Fibroblast of the aortic adventitia (primary cell): ENCODE measurements at places on chromosomes 12 and 14.

DNA sequence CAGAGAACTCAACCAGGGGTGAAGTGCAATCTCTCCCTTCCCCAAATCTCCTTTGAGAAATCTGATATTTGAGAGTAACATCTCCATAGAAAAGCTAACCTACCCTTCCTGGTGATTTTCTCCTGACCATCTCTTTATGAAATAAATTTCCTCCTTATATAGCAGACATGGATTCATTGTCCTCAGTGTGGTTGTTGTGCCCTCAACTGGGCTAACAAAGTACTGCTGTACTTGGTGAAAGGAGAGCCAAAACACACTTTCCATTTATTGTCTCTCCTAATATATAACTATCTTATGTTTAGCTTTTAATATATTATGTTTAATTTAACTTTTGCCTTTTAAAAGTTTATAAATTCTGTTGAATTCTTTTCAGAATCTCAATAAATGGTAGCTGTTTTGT, 65.1 kb upstream of the SLCO1B1 start:
- DNase-seq, result peak; percentile 9

DNA sequence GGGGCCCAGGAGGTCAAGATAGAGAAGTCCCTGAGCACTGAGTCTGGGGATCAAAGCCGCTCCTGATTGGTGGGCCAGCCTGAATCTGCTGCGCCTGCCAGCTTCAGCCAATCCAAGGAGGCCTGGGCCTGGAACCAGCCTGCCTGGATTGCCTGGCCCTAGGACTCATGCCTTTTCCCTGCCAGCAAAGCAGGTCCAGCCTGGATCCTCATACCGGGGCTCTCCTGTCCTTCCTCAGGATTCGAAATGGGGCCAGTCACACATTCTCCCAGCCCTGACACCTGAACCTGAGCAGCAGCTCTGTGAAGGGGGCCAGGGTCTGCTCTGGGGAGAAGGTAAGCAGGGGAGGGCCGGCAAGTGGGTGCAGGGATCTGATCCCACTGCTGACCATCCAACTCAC, 81.9 kb downstream of the NINJ2 start:
- DNase-seq, result no peak

DNA sequence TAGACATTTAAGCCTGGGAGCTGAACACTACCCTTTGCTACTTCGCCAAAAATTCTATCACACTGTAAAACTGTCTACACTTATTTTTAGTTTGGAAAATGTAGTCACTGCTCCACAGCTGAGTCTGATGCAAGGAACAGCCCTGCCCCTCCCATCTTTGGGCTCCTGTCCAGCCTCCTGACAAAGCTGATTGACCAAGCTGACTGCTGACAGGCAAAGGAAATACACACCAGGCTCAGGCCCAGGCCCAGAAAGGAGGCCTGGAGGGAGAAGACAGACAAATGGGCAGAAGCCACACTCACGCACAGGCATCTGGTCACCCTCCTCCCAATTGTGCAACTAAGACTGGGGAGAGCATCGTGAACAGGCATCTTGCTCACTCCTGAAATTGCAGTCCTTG, 55.3 kb downstream of the ISCA2 start:
- peak; percentile 33 for DNase-seq

- DNase-seq, result peak; percentile 32
These were observed 946 bp downstream of the DDX24 start for GRCh38 chr14:94079891-94080620.

GRCh38 chr14:59199205-59199604, 10.7 kb downstream of the DAAM1 start:
- no peak for DNase-seq

GRCh38 chr12:94725375-94726168, 75.2 kb upstream of the TMCC3 start:
- DNase-seq, result peak; percentile 49

DNA sequence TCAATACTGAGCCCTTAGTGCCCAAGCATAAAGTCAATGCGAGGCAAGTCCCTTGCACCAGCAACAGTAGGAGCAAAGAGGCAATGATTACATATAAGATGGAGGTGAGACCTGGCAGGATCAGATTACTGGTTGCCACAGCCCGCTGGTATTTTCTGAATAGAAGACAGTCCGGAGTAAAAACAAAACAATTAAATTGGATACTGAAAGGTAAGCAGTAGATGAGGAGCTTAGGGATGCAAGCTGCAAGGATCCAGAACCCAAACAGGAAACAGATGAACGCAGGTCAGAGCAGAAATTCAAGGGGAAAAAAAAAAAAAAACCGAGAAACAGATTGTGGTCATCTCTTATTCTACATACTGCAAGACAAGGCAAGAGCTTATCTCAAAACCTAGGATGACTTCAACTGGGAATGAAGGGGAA, 119.6 kb downstream of the MED13L start:
- DNase-seq, result no peak

DNA sequence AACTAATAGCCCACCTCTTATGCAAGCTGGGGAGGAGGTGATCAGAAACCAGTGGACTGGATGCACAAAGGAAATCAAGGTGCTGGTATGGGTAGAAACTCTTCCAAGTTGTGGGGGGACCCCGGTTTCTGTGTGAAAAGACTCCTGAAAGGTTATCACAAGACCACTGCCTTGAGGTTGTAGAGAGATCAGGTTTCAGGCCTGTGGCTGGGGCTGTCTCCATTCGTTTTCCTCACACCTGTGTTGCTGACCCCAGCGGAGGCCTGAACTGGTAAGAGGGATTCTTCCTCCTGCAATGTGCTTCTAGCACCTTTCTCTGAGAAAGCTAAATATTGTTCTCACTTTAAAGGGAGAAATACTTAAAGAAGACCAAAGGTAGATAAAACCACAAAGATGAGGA, 9.3 kb upstream of the OR4K5 start:
- DNase-seq, result no peak

GRCh38 chr14:51447411-51447810, 204.3 kb upstream of the FRMD6 start:
- DNase-seq, result no peak

DNA sequence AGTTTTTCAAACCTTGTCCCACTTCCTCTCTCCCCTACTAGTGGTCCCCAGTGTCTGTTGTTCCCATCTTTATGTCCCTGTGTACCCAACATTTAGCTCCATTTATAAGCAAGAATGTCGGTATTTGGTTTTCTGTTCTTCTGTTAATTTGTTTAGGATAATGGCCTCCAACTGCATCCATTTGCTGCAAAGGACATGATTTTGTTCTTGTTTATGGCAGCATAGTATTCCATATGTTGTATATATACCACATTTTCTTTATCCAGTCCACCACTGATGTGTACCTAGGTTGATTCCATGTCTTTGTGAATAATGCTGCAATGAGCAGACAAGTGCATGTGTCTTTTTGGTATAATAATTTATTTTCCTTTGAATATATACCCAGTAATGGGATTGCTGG, 52.2 kb downstream of the FAM186A start:
- no peak for DNase-seq

DNA sequence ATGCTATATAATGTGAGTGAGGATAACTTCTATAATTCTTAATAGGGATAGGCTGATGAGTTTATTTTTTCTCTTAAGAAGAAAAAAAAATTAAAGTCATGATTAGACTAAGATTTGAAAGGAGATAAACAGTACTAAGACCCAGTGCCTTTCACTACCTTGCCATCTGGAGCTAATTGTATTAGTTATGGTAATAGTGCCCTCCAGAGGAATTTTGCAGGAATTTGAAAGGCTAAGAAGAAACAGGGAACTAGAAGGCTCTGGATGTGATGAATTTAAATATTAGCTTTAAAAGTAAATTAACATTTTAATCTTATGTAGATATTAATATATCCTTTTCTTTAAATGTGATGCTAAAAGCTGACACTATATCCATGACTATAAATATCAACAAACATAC, 36.6 kb upstream of the PIK3C2G start:
- DNase-seq, result peak; percentile 76

DNA sequence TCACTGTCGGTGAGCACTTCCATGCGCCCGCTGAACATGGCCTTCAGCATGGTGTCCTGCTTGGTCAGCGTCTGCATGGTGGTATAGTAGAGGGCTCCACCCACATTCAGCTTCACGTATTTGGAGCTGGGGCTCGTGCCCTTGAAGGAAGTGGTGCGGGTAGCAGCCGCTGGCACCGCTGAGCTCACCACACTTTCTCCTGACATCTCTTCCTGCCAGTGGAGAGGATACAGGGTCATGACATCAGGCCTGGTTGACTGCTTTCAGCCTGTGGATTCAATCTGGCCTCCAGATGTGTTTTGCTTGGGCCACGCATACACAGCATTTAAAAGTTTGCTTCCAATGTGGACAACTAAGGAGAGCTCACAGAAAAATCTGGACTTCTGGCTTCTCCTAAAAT, 7.6 kb downstream of the KCTD10 start:
- DNase-seq, result no peak

DNA sequence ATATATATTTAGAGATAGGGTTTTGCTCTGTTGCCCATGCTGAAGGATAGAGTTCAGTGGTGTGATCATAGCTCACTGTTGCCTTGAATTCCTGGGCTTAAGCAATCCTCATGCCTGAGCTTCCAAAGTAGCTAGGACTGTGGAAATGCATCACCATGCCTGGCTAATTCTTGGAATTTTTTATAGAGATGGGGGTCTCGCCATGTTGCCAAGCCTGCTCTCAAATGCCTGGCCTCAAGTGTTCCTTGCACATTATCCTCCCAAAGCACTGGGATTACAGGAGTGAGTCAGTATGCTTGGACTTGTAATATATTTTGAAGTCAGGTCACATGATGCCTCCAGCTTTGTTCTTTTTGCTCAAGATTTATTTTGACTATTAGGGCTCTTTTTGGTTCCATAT, 178.0 kb downstream of the RPAP3 start:
- peak; percentile 70 for DNase-seq

DNA sequence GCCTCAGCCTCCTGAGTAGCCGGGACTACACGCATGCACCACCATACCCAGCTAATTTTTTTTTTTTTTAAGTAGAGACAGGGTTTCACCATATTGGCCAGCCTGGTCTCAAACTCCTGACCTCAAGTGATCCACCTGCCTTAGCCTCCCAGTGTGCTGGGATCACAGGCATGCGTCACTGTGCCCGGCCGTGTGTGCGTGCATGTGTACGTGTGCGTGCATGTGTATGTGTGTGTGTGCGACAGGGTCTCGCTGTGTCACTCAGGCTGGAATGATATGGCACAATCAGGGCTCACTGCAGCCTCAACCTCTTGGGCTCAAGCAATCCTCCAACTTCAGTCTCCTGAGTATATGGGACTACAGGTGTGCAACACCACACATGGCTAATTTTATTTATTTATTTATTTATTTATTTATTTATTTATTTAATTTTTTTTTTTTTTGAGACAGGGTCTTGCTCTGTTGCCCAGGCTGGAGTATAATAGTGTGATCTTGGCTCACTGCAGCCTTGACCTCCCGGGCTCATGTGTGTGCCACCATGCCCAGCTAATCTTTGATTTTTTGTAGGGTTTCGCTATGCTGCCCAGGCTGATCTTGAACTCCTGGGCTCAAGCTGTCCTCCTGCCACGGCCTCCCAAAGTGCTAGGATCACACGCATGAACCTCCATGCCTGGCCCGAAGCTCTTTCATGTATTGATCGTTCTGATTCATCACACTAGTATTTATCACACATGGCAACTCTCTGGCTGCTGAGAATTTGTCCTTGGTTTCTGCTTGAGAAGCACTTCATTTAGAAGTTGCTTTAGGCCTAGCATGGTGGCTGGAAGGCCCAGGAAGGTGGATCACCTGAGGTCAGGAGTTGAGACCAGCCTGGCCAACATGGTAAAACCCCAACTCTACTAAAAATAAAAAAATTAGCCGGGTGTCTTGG, 35.9 kb upstream of the CLIP1 start:
- no peak for DNase-seq

DNA sequence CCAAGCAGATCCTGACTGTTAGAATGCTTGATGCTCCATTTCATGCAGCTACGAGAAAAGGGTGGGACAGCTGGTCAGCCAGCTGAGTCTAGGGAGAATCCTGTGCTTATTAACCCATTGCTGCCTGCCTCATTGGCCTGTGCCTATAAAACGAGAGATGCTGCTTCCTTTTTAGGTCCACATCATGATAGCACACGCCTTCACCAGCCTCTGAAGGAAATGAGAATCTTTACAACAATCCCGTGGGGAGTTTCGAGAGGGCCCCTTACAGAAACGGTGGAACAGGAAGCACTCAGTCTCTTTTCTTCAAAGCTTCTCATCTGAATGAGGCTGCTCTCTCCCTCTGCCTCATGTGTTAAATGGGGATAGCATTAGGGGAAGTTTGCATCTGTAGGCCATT, 147.3 kb upstream of the RFLNA start:
- DNase-seq, result no peak

DNA sequence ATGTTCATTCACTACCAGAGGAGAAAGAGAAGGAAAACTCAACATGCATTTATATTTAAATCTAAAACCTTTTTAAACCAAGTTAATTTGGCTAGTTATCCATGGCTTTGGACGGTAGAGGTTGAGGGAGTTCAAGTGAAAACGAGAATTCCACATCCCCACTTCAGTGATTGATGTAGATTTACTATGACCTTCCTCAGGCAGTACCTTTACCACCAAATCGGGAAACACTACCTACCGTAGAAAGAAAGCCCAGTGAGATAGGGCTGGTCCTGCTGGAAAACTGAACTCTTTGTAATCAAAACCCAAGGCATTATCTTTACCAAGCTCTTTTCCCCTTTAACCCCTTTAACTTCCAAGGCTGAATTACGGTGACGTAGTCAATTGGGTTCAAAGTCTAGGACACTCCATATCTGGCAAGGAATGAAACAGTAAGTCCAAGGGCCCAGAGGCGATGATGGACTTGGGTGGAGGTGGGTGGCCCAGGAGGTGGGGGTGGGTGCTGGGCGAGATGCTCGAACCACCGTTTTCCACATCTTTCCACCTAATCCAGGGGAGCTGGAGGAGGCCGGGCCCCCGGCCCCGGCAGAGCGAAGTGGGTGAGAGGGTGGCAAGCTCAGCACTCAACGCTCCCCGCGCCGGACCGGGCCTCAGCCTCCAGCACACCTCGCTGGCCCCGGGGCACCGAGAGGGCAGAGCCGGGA, 618 bp downstream of the SEC23A start:
- peak; percentile 55 for DNase-seq

DNA sequence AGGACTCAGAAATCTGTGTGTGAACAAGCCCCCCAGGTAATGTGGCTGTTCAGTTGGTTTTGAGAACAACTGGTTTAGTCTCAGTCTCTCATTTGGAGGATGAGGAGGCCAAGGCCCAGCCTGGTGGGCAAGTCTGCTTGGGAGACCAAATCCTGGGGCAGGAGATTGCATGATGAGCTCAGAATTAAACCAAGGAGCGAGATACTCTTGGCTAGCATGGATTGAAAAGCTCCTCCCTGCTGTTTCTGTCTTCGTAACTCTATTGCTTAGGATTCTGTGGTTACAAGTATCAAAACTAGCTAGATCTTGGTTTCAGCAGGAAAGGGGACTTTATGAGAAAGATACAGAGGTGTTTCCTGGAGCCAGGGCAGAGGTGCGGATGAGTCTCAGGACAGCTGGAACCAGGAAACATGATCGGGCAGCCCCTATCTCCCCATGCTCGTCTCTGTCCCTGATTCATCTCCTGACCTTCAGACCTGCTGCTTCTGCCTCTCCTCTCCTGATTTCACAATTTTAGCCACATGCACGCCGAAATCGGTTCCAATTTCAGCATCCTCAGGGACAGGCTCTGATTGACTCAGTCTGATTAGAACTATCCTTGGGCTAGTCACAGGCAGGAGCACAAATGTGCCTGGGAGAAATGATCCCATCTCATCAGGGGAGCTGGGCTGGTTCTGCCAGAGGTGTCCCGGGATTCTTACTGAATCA, 40.2 kb upstream of the RIN3 start:
- DNase-seq, result peak; percentile 37
